ENCODE measurements at places on chromosomes 11 and 22.

DNA sequence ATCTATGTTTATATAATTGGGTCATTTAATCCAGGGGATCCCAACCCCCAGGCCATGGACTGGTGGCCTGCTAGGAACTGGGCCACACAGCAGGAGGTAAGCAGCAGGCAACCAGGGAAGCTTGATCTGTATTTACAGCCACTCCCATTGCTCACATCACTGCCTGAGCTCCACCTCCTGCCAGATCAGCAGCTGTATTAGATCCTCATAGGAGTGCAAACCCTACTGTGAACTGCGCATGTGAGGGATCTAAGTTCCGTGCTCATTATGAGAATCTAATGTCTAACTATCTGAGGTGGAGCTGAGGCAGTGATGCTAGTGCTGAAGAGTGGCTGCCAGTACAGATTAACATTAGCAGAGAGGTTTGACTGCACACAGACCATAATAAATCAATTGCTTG lies 32.8 kb downstream of the MS4A2 start:
- DNase-seq = no peak

- DNase-seq = no peak
Observed at GRCh38 chr11:95829580-95830259, 39.4 kb downstream of the CEP57 start.

DNA sequence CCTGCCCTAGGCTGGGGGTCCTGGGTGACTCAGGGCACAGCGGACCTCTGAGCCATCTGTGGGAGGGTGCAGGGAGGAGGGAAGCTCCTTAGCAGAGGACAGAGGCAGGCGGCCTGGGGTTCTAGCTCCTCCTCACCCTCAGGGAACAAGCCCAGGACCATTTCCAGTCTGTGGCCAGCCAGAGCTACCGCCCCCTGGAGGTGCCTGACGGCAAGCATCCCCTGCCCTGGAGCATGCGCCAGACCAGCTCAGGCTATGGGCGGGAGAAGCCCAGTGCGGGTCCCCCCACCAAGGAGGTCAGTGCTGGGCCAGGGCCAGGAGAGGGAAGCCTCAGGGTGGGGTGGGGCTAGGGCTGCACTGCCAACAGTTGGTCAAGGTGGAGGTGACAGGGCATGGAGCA lies 26.0 kb upstream of the LRRC10B start:
- DNase-seq = no peak

DNA sequence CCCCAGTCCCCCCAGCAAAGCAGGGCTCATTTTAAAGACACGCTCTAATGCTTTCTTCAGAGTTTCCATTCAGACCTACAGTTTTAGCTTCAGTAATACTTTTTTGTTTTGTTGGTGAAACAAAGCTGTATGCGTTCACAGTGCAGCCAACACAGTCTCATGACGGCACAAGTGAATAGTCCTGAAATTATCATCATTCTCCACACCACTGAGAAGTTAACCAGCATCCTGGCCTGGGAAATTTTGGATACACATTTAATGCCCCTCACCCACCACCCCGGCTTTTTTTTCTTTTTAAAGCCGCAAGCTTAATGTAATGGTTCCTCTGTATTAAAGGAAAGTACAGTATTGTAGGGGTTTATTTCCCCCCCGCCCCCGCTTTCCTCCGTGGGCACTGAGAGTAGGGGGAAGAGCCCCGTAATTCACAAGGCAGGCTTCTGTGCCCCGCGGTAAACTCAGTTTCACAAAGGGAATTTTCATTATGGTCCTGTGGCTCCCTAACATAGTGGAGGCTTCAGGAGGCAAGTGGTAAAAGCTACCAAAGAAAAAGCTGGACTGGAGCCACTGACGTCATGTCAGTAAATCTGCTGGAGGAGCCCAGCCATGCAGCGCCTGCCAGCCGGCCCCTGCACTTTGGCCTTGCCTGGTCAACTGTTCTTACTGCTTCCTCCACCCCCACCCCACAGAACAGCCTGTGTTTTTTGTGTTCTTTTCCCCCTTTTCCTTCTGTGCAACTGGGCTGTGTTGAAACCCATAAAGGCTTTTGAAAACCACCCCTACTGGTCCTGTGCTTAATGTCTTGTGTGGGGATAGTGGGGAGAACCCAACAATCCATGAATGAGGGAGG lies 18.2 kb downstream of the TEAD1 start:
- peak; percentile 78 for DNase-seq

GRCh38 chr11:28483072-28483867 lies 375.1 kb downstream of the METTL15 start:
- no peak for DNase-seq

- no peak for DNase-seq
Observed at GRCh38 chr22:42938976-42939375, 76.0 kb downstream of the PACSIN2 start.

- DNase-seq = no peak
Observed at GRCh38 chr11:127993788-127994187, 593.6 kb downstream of the ETS1 start.

DNA sequence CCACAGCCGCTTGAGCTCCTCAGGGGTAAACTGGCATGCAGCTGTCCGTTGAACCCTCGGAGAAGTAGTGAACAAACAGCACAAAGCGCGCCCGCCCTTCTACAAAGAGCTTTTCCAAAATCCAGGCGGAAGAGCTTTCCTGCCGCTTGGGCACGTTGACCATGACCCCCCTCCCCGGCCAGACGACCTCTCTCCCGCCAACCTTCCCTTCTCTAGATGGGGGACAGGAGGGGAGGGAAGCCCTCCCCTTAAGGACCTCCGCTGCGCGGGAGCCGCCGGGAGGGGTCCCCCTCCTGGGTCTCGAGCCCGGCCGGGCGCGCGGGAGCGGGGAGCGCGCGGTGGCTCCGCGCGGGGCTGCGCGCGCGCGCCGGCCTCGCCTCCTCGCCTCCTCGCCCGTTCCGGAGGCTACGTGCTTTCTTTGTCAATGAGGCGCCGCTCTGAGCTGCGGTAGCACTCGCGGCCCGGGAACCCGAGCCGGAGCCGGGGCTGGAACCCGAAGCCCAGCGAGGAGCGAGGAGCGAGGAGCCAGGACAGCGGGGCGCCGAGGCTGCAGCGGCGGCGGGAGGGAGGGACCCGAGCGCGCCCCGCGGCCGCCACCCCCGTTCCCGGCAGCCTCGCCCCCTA lies 118.6 kb downstream of the HIPK3 start:
- DNase-seq = peak; percentile 18

GRCh38 chr11:96054870-96055705 lies 131.2 kb upstream of the MTMR2 start:
- no peak for DNase-seq

GRCh38 chr11:47061429-47062178 lies 115.1 kb downstream of the ARFGAP2 start:
- no peak for DNase-seq

GRCh38 chr11:65477149-65477965 lies 21.5 kb upstream of the MALAT1 start:
- peak; percentile 91 for DNase-seq

DNA sequence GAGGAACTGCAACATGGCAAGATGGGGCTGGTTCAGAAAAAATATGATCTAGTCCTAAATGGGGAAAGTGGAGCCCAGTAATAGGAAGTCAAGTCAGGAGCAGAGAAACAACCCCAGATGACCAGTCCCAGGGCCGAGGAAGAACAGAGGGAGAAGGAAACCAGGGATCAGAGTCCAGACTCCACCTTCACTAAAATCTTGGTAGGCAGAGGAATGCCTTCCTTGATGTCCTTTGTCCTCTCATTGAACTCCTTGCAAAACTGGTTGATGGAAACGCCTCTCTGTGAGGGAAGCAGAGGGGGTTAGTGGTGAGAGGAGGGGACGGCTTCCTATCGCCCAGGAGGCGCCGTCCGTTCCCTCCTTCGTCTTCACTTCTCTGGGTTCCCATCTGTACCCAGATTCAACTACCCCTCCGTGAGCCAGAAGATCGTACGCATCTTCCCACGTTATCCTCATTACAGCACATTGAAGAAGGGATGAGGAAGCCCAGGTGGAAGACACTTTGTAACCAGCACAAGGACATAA lies 607 bp downstream of the MRPL11 start:
- no peak for DNase-seq

- DNase-seq = no peak
Observed at GRCh38 chr22:32714458-32715430, 86.8 kb upstream of the TIMP3 start.

- no peak for DNase-seq
Observed at GRCh38 chr11:35116762-35117640, 22.0 kb upstream of the CD44 start.

- no peak for DNase-seq
Observed at GRCh38 chr11:33735271-33736147, 714 bp downstream of the CD59 start.

GRCh38 chr11:66334605-66335442 lies 1.4 kb downstream of the RIN1 start:
- no peak for DNase-seq

DNA sequence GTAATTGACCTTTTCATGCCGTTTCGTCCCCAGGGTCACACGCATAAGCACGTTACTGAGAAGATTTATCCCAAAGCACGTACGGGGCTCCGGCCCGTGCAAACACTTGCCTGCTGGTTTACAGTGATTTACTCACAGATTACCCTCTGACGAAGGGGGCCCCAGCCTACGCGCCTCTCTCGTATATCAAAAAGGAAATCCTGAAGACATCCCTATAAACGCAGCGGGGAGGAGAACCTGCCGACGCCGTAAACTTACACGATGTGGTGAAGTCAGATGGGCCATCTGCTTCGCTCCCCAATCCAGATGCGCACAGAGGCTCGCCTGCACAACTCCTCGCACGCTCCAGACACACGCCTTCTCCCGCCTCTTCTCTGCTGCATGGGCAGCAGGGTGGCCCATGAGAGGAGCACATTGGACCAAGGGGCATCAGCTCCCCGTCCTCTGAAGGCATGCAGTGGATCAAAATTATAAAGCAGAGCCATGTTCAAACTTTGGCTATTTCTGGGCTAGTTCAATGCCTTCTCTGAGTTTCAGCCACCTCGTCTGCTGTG lies 123.6 kb downstream of the MN1 start:
- DNase-seq = no peak

DNA sequence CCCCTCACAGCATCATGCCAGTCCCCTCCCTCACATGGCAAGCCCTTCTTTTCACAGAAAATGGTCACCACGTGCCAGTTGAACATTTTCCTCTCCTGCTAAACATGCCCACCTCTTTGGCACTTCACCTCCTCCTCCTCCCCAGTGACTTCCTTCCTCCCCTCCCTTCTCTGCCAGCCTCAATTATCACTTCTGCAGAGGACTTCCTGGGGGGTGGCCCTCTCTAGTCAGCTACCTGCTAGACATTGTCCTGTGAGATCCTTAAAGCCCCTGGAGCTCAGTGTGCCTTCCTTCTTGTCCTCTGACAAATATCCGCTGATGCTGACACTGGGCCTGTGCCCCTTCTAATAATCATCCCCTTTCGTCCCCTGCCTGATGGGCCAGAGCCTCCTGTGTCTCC lies 43.2 kb upstream of the E2F8 start:
- no peak for DNase-seq

Measured in hypothalamus (tissue), 51 donors.